ENCODE measurements at places on chromosomes 2 and 18. TPM values are rescaled to one million over a fixed set of nuclear protein-coding genes. Genes with fewer than 3 reads are reported as not detected.
A peak's percentile ranks its signal among the peaks of the same experiment; 100 is the strongest.

DNA sequence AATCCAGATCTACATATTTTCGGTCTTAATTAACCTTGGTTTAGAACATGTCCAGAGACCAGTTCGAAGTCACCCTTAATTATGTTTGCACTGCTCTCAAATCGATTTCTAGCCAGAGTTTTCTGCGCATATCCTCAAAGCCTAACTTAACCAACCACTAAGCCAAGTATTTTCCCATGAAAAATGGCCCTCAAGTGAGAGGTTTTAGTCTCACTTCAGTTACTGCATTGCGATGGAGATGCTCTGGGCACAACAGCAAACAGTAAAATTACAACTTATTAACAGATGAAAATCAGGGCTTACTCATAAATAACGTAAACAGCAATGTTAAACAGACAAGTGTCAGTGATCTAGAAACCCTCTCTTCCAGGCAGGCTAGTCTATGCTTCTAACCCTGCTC lies 4.5 kb downstream of the RTN4 start:
- DNase-seq: no peak

GRCh38 chr18:63237881-63238692 lies 81.5 kb downstream of the BCL2 start:
- peak; percentile 61 for DNase-seq

The ITGB6 gene
- 0.01 TPM for polyA plus RNA-seq

DNA sequence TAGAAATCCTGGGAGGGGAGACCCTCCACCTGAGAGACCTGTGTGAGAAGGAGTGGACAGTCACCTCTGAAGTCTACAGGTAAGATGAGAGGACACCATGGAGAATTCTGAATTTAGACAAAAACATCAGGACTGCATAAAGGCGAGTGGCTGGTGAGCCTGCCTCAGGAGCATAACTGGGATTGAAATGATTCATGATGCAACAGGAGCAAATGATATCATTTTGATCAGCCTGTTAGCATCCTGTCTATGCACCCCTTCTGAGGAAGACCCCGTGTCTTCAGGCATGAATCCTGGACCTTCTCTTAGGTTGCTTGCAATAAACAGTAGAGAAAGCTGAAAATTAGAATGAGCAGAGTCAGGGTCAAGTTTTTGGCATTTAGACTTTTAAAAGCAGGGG lies 245.8 kb downstream of the ETAA1 start:
- no peak for DNase-seq

- no peak for DNase-seq
These were observed 665.6 kb upstream of the KLHL29 start for GRCh38 chr2:22719396-22719795.

Measured in BJ (cell line).